ENCODE measurements at places on chromosomes 11 and 22.

DNA sequence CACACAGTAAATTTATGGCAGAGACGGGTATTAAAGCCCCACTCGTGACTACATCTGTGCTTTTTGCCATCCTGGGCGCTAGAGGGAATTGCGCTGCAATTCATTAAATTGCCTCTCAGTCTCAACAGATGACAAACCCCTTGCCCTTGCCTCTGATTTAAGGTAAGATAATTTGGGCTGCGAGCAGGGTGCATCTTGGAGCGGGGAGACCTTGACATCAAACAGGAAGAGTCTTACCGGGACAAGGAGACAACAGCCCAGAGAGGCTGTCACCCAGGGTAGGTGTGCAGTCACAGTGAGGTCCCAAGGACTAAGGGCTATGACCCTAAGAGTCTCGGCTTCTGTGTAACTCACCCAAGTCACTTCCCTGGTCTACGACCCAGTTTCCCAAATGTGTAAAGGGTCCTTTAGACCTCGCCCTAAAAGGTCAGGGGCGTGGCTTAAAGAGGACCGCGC, 449 bp upstream of the TOM1 start:
- DNase-seq: no peak

GRCh38 chr11:84720706-84721402, 906.3 kb downstream of the DLG2 start:
- DNase-seq: peak; percentile 3

DNA sequence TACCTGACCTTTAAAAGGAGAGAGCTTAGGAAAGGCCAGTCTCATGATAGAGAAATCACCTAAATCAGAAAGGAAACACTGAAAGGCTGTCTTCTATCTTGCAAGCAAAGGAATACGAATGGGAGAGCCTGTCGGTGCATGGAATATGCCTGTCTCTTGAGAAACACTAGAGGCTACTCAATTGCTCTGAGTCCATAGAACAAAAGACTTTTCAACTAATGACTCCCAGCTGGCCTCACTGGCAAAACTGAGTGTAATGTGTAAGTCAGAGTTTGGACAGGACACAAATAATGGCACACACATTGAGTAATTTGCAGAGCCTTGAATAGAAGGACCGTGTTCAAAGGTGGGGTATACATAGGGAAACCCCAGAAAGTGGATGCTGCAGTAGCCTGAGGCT, 171.0 kb upstream of the ARHGAP20 start:
- no peak for DNase-seq

DNA sequence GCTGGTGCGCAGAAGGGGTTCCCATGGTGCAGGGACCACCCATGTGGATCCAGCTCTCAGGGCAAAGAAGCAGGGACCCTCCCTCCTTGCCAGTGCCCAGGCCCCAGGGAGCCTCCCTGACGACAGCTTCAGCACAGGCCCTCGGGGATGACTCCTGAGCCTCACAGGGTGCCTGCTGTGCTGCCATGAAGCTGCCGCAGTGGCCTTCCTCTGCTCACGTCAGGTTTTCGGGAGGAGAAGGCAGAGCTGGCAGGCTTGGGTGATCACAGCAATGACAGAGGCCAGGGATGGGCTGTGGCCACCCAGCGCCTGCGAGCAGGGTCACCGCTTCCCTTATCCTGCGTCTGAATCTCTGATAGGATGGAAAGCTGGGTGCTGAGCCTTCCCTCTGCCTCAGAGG, 276.2 kb downstream of the BRD1 start:
- no peak for DNase-seq

DNA sequence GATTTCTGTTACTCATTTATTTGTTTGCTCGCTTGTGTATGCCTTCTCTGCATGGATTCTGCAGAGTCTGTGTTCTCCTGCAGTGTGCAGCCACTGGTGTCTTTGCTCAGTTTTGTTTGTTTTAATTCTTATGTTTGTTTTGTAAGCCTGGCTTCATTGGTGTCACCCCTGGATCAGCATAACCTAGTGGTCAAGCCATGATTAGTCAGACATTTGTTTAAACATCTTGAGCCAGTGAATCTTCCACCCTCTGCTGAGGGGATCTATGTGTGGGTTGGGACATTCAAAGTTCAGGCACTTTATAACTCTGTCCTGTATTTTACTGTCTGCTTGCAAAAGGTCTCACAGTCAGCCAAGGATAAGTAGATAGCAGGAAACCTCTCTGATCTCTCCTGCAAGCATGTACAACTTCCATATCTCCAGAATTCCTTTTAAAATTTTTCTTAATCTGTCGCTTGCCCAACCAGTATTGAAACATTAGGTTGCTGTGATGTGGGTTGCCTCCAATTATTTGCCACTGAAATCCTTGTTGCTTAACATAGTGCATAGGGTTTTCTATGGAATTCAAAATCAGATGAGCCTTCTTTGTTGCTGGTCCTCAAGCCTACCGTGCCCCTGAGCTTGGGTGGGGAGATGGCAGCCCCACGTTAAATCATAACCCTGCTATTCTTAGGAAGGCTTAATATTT, 86.8 kb downstream of the KCNQ1OT1 start:
- DNase-seq: no peak

DNA sequence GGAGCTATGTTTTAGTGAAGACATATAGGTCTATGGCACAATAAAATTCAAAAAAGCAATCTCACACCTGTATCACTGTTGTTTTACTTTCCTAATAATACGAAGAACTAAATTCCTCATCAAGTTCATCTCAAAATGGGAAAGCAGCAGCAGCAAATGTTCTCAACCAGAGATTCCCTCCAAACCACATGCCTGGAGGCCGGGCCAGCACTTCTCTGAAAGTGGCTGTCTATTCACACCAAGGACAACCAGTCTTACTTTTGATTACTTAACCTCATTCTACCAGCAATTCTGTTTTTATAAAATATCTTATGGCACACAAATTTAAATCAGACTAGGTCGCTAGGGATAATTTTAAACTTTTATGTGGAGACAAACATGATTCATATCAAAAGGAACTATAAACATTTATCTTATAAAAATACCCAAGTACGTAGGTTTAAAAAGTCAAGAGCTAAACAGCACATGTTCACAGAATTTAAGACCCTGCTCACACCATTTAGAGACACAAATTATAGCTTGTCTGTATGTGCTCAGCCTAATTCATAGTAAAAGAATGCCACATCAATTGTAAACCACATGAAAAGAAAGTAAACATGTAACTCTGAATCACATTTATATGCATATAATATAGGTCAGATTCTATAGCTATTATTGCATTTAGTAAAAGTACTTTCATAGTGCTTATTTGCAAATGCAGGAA, 46.1 kb downstream of the RRAS2 start:
- DNase-seq: no peak

DNA sequence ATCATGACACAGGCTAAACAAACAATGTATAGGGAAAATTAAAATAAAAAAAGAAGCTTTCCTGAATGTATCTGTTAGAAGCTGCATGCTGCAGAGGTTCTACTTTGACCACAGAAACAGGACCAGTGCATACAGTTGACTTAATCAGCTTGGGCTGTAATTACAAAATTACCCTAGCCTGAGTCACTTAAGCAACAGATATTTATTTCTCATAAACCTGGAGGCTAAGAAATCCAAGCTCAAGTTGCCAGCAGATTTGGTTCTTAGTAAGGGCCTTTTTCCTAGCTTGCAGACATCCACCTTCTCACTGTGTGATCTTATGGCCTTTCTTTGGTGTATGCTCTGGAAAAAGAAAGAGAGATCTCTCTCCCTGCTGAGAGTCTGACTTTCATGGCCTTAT, 946.5 kb upstream of the RAG2 start:
- DNase-seq: no peak

- DNase-seq: no peak
Observed at GRCh38 chr11:109166441-109166840, 255.5 kb upstream of the C11orf87 start.

GRCh38 chr11:26971961-26972360, 22.0 kb upstream of the FIBIN start:
- DNase-seq: no peak

- DNase-seq: no peak
Observed at GRCh38 chr22:48742191-48742555, 1085.5 kb downstream of the BRD1 start.

- DNase-seq: no peak
Observed at GRCh38 chr22:41805639-41806038, 5.2 kb downstream of the CCDC134 start.

DNA sequence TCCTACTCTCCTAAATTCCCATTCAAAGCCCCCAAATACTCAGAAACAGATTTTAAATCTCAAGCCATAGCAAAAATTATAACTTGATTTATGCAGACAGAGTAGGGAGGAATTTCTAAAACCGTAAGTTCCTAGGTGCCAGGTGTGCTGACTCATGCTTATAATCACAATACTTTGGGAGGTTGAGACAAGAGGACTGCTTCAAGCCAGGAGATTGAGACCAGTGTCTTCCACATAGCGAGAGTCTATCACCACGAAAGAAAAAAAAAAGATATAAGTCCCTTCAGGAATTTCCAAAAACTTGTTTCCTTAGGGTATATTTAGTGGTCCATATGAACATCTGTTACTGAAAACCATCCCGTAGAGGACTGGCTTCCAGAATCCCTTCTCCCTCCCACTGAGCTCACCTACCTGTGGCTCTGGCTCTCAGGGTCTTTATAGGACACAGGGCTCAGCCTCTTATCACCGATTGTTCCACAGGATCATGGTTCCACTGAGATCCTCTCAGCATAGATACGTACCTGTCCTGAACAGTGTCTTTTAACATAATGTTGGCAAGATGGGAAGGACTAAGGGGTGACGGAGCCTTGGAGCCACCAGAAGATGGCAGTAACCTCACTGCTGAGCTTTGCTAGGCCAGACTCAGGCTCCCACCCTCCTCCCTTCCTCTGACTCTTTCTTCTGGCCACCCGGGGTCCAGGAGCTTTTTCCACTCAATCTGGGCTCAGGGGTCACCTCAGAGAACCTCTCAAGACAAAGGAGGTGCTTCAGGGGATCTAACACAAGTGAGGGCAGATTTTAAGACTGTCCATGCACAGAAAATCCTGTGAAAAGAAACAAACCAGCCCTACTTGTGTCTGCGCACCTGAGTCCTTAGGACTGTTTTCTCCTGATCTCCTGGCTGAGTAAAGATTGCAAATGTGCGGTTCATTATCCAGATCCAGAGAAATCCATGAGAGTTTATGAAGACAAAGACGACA, 117.5 kb upstream of the TOP3B start:
- DNase-seq: no peak

DNA sequence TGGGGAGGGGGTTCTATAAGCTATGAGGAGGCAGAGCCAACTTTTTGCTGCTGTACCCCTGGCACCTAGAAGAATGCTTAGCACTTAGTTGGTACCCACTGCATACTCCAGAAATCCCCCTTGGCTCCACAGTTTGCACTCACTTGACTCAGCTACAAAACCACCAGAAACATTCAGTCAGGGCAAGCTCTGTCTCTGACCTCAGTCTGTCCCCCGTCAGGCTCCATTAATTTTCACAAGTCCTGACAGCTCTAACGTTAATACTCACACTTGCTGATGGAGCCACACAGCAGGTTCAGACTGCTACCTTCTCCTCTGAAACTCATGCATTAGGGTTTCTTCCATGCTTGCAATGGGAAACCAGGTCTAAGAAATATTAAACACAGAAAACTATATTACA, 81.7 kb downstream of the MPPED2 start:
- no peak for DNase-seq

GRCh38 chr11:126840201-126840886, 160.2 kb downstream of the KIRREL3 start:
- no peak for DNase-seq

- DNase-seq: no peak
Observed at GRCh38 chr11:57301711-57302423, 22.9 kb downstream of the TNKS1BP1 start.

- DNase-seq: no peak
Observed at GRCh38 chr22:42357634-42358296, 74.4 kb downstream of the NFAM1 start.

DNA sequence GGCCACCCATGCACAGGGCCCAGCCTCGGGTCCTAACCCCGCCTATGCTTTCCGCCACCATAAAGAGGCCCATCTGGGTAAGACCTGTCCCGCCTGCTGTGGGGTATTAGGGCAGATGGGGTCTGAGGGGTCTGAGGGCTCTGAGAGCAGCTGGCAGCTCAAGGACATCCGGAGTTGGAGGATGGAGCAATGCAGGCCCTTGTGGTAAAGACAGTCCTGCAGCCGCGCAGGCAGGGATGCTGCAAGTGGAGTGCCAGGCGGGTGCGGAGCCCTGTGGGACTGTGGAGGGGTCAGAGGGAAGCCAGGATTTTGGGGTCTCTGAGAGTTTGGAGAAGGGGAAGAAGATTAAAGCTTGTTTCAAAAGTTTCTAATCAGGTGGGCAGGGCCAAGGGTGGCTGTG, 81.3 kb upstream of the PITPNB start:
- DNase-seq: no peak

DNA sequence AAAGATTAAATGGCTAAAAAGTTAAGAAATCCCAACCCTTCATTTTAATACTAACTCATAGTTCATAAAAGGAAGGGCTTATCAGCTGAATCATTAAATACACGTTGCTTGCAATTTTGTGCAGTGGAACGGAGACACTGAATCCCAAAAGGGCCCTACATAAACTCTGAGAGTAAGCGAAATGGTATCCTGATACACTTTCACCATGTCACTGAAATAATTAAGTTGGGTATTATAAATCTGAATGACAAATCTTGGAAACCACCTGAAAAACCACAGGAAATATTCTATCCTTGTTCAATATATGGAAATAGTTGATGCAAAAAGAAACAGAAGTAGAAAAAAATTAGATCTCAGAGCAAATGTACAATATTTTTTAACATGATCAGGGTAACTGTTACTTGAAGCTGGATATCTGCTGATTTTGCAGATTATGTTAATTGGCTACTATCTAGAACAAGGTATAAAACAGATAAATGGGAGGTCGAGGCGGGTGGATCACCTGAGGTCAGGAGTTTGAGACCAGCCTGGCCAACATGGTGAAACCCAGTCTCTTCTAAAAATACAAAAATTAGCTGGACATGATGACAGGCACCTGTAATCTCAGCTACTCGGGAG, 55.1 kb downstream of the MAML2 start:
- DNase-seq: no peak

- peak; percentile 55 for DNase-seq
Observed at GRCh38 chr11:19766206-19766605, 53.6 kb downstream of the NAV2 start.

GRCh38 chr11:109026891-109027489, 362.1 kb downstream of the DDX10 start:
- DNase-seq: peak; percentile 30

DNA sequence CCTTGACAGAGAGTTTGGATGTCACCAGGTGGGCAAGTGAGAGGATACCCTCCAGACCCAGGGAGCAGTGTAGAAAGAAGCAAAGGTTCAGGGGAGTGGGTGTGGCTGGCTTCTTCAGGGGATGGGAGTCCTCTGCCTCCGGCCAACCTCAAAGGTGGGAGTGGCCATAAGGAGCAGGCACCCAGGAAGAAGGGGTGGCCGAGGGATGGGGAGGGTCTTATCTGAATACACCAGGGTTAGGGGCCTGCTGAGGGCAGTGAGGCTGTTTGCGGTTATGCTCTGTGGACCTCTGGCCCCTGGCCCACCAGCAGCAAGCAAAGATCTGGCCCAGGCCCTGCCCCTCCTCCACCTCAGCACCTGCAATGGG, 6.2 kb downstream of the NFAM1 start:
- DNase-seq: no peak

- peak; percentile 57 for DNase-seq
Observed at GRCh38 chr11:99069856-99070444, 49.2 kb downstream of the CNTN5 start.

- no peak for DNase-seq
Observed at GRCh38 chr11:34855021-34855753, 61.0 kb downstream of the APIP start.

All from myocyte (in vitro differentiated cells).